Activated T-cell treated with anti-CD3 and anti-CD28 coated beads, Interleukin-2, amount 50 U/mL, for 24 hours (primary cell): ENCODE measurements at places on chromosomes 6 and 20.

DNA sequence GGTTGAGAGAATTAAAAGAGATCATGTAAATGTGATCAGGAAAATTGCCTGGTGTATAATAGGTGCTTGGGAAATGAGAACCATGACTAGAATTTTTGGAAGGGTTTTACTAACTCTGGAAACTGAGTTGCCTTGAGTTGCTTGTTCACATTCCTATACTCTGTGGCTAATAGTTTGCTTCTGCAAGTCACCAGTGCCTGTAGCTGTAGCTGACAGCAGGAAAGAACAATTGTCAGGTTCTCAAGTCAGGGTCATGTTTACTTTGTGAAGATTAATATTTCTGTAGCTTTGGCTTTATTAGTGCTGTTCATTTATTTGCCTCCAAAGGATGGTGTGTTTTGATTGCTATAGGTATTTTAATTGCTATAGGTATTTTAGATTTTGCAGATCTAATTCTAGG, 86.5 kb downstream of the EYA2 start:
- DNase-seq, result no peak

DNA sequence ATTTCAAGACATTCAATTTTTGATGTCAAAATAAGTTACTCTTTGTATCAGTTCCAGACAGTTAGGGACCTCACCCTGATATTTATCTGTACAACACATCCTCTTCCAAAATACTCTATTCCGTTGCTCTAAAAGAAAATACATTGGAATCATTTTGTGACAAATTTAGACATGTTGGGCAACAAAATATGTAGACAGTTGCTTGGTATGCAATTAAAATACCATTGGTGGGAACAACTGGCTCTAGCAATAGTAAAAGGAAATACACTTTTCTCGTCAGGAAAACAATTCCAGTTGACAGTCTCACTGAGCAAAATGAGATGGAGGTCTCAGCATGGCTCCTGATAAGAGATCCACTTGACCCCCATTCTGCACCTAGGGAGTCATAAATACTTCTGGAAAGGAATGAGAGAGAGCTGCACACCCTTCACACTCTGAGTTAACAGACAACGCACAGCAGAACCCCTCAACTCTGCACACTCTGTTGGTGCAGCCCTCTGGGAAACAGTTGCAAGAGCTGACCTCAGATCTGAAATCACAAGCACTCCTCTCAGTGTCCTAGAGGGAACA, 171.3 kb upstream of the NT5E start:
- DNase-seq, result no peak

- DNase-seq, result no peak
These were observed 75.2 kb upstream of the GLP1R start for GRCh38 chr6:38973178-38974057.

DNA sequence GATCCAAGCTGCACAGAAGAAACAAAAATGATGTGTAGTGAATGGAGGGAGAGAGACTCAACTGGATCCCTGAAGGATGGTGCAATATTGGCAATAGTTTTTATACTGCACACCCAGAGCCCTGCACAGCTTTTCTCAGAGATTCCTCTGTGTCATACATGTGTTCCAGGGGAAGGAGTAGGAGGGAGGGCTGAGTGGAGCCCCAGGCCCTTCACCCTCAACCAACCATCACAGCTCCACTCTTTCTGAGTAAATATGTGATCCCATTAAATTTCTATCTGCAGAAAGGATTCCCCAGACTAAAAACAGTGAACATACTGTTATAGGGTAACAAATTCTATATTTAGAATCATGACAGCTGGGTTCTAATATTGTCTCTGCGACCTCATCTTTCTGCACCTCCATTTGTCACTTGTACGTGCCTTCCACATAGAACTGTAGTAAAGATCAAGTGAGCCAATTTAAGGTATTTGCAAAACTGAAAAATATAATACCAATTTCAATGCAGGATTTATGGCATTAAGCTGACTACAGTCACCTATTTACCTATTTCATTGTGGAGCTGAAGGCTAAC, 421.4 kb upstream of the NRSN1 start:
- DNase-seq, result no peak

- peak; percentile 75 for DNase-seq
These were observed 32.6 kb upstream of the PHACTR3 start for GRCh38 chr20:59571551-59572314.

GRCh38 chr6:16832721-16833120, 71.5 kb upstream of the ATXN1 start:
- DNase-seq, result no peak

DNA sequence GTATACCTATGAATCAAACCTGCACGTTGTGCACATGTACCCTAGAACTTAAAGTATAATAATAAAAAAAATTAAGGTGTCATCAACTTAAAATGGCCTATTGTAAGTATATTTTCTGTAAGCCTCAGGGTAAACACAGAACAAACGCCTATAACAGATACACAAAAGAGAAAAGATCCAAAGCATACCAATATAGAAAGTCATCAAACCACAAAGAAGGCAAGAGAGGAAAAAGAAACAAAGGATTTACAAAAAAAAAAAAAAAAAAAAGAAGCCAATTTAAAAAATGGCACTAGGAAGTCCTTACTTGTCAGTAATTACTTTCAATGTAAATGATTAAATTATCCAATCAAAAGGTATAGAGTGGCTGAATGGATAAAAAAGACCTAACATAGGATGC, 24.6 kb upstream of the ASF1A start:
- no peak for DNase-seq

GRCh38 chr6:56193846-56194245, 53.5 kb downstream of the COL21A1 start:
- no peak for DNase-seq

DNA sequence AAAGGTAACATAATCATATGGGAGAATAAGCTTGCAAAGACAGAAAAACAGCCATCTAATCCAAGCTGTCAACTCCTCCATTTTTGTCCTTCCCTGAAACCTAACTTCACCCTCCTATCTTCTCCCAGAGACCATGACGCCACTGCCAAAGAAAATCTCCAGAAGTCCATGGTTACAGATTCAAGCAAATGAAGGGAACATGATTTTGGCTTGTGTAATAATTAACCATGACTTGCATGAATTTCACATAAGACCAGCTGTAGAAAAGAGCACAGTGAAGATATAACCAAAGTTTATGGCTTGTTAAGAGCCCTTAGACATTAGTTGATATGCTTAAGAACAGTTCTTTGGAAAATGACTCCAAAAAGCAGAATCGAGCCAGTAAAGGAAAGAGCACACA, 342.1 kb upstream of the NRSN1 start:
- no peak for DNase-seq

- DNase-seq, result no peak
These were observed 5.2 kb upstream of the IL17A start for GRCh38 chr6:52180787-52181558.

DNA sequence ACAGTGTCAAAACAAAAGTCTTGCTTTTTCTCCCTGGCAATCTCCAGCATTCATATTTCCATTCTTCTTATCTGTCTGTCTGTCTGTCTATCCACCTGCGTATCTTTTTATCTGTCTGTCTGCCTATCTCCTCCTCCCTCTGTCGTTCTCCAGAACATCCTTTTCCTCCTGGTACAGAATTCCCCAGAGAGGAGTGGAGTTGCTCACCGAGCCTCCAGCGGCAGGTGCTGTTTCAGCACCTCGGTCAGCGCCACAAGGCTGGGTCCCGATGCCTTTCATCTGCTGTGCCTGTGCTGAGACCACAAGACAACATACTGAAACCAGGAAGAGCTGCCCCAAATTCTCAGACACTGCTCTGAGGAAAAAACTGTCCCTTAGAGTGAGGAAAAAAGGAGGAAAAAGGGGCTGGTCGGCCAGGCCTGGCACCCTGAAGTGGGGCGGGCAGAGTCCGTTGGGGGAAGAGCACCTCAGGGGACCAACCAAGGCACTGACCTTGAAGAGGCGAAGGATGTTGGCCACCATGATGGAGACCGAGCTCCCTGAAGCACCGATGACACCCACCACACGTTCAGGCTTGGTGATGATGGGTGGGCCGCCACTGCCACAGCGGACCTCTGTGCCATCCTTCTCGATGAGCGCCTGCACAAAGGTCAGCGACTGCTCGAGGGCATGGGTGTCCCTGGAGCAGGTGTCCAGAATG, 13.3 kb downstream of the GRM4 start:
- DNase-seq, result peak; percentile 49

- DNase-seq, result no peak
These were observed 13.9 kb downstream of the PTK7 start for GRCh38 chr6:43089874-43090558.

GRCh38 chr6:112187736-112188135, 66.6 kb downstream of the LAMA4 start:
- no peak for DNase-seq

- no peak for DNase-seq
These were observed 370.1 kb downstream of the FOXA2 start for GRCh38 chr20:22214296-22214695.

- no peak for DNase-seq
These were observed 147.9 kb downstream of the CDC5L start for GRCh38 chr6:44535446-44535845.

DNA sequence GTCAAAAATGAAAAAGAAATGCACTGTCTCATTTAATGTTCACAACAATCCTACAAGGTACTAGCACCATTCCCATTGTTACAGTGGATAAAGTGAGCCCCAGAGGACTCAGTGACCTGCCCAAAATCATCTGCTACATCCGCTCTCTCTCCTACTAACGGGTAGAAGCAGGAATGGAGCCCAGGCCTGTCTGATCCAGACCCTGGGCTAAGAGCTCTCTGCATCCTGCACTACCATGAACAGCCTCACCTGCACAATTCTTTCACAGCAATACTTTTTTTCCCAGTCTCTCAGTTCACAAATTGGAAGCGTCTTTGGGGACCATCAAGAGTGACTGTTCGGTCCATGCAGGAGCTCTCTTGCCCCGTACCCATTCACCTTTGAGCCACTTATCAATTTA, 31.2 kb downstream of the ATP9A start:
- DNase-seq, result no peak

DNA sequence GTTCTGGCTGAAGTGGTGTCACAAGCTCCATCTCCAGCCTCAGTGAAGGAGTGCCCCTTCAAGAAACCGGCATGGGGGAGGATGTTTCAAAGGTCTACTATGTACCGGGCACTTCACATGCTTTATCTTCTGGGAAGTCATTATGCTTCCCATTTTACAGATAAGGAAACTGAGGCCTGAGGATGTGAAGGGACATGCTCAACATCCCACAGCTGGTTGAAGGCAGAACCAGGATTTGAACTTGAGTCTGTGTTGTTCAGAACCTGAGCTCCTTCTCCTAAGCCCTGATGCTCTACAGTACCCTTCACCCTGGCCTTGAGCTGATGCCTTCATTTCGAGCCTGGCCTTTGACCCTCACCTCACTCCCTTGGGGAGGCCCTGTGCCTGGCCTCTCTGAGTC, 13.0 kb downstream of the GLP1R start:
- no peak for DNase-seq

DNA sequence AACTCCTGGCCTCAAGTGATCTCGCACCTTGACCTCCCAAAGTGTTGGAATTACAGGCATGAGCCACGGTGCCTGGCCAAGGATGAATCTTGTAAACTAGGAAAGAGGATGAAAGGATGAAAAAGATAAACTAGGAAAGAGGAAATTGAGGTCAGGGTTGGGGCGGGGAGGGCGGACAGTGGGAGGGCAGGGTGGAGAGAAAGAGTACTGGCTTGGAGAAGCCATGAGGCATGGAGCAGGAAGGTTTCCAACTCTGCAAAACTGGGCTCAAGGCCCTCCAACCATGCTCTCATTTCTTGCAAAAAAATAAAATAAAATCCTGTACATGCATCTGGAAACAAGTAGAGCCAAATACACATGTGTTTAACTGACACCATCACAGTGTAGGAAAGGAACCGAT, 256.6 kb upstream of the SGK1 start:
- no peak for DNase-seq
